Activated T-cell treated with anti-CD3 and anti-CD28 coated beads for 4 hours (primary cell): ENCODE measurements at places on chromosomes 5 and 9.
A peak's percentile ranks its signal among the peaks of the same experiment; 100 is the strongest.

GRCh38 chr9:84174486-84174885, 166.1 kb downstream of the SLC28A3 start:
- no peak for DNase-seq

- no peak for DNase-seq
Measured at GRCh38 chr9:6543204-6543603, 102.3 kb downstream of the GLDC start.

- DNase-seq: no peak
Measured at GRCh38 chr5:4099386-4099785, 503.8 kb downstream of the IRX1 start.

GRCh38 chr9:134486596-134486995, 155.0 kb upstream of the COL5A1 start:
- DNase-seq: no peak

GRCh38 chr9:80061940-80062339, 490.2 kb downstream of the TLE4 start:
- no peak for DNase-seq

GRCh38 chr9:1231998-1232919, 182.1 kb downstream of the DMRT2 start:
- no peak for DNase-seq

DNA sequence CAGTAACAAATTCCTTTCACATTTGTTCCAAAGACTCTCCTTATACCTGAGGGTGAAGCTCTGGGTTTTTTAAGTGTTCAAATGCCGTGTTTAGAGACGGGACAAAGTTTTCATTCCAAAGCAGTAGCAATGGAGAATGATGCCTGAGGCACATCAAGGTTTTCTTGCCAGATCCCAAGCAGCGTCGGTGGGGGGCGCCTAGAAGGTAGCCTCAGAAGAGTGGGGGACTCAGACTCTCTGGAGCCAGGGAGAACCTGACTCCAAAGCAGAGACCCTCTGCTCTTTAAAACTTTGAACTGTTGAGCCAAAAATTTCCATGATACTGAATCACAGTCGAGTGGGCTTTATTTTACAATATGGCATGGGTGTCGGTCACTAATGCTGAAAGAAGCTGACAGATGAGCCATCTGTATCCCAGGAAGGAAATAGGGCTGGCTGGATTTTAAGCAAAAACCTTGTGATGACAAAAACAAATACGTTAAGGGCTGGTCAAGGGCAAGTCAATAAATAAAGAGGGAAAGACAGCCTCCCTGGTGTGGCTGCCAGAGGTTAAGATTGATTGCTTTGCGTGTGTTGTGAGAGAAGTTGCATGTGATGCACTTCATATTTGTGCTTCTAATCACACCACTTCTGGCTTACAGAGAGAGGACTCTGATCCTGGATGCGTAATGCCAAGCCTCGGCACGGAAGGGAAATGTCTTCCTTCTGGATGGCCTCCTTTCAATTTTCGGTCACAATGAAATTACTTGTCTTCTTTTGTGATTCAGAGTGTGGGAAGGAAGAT, 161.1 kb upstream of the EFNA5 start:
- no peak for DNase-seq

GRCh38 chr5:124193371-124193789, 553.1 kb downstream of the ZNF608 start:
- no peak for DNase-seq

DNA sequence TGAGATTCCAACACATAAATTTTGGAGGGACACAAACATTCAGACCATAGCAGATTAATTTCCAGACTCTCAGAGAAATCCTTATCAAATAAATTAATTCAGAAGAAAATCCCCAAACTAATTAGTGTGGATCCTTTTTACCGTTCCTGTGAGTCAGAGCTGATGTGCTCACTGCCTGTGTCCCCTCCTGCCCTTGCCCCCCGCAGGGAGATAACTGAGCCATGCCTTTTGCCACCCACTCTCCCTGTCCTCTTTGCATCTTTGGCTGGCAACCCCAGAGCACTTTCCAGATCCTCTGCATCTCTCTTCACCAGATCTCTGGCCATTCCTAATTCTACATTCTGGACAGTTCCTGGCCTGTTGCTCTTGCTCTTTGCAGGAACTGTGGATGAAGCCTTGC, 135.4 kb upstream of the MAP1B start:
- no peak for DNase-seq

GRCh38 chr5:139243425-139243970, 45.3 kb upstream of the SIL1 start:
- no peak for DNase-seq

GRCh38 chr5:145050181-145050580, 785.0 kb downstream of the PRELID2 start:
- DNase-seq: no peak

DNA sequence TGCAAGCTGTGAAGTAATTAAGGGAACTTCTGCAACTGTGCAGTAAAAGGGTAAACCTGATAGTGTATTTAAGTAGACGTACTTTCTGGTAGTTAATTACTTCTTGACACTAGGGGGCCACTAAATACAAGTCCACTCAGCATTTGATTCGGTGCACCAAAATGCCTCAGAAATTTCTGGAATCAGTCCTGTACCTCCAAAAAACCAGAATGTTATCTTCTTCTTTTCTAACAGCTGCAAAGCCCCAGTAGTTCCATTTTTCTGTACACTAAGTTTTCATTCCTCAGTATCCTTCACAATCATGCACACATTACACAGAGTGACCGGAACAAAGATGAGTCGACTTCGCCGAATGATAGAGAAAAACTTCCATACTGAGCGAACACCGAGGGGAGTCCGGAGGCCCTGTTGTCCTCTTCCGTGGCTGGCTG, 484 bp downstream of the GFM2 start:
- DNase-seq: peak; percentile 7

- no peak for DNase-seq
Measured at GRCh38 chr9:2373648-2374047, 247.9 kb upstream of the VLDLR start.

DNA sequence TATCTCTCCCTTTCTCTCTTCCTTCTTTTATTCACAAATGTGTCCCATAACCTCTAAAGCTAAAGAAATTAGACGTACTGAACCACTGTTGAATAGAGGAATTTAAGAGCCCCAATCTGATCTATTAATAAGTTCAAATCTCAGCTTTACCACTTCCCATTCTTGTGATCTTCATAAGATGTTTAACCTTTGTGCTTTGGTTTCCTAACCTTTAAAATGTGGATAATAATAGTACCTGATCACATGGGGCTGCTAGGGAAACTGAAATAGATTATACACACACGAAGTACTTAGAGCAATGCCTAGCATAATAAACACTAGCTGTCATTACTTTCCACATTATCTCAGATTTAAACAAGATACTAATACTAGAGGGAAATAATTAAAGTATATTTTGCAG, 324.3 kb upstream of the SEMA6A start:
- no peak for DNase-seq

DNA sequence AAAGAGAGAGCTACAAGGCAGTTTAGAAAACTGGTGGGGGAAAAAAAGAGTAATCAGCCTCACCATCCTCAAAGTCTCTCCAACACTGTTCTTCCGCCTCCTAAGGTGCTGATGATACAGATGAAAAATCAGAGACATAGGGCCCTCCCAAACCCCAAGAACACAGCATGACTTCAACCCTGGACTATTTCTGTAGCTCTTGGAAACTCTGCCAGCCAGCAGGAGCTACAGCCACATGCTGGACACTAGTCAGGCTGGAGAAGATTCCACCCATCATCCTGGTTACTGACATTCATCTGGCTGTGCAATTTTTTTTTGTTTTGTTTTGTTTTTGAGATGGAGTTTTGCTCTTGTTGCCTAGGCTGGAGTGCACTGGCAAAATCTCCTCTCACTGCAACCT, 42.4 kb downstream of the OXCT1 start:
- DNase-seq: no peak
